ENCODE measurements at places on chromosomes 2 and 18.

- DNase-seq, result no peak
Measured at GRCh38 chr2:211611061-211611518, 927.5 kb downstream of the ERBB4 start.

- DNase-seq, result no peak
Measured at GRCh38 chr2:55922291-55922907, 1.2 kb downstream of the EFEMP1 start.

DNA sequence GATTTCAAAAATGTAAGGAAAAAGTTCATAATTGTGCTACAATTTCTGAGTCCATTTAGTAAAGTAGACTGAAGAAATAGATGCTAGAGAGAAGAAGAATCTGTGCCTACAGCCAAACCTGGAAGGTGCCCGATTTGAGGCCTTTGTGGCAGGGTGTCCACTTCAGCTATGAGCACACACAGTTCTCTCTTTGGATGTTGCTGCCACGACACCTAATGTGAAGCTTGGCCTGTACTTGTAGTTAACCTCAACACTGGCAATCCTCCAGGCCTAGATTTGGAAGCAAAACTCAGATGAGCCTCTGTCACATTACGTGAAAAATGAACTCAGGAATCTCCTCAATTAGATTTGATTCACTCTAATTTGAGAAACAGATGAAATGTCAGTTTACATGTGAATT is 90.1 kb upstream of the LRP1B start:
- no peak for DNase-seq

DNA sequence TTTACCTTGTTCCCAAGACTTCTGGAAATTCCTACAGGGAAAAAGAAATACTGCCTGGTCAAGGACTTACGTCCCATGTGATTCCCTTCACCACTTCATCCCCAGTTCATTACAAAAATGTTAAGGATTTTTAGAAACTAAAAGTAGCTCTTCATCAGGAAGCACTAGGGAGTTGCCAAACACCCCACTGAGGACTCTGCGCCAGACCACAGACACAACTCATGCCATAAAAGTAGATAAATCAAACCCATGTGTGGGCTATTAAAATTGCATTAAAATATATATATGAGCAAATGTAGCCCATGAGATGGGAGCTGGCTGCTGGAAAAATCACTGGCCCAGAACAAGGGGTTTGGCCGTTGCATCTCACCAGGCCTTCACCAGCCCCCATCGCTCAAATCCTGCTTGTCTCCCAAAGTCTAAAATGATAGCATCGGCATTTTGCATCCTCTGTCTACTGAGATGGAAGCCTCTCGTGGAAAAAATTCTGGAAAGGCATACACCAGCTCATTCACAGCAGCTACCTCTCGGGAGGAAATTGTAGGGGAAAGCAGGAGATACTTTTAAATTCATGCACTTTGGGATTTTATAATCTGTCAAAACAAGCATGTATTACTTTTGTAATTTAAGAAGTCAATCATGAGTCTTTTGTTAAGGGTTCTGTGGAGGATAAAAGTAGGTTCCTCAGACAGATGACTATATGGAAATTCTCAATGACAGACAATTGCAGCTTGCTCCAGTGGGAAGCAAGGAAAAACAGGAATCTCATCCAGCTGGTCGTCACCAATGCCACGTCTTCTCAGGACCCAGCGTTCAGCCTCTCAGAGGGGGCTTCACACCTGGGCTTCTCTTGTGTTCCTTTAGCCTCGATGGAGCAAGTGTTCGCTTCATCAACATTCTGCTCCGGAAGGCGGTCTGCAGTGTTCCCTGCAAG is 113.9 kb downstream of the MREG start:
- DNase-seq, result no peak

- DNase-seq, result no peak
Measured at GRCh38 chr18:56021809-56022195, 433.8 kb upstream of the TCF4 start.

DNA sequence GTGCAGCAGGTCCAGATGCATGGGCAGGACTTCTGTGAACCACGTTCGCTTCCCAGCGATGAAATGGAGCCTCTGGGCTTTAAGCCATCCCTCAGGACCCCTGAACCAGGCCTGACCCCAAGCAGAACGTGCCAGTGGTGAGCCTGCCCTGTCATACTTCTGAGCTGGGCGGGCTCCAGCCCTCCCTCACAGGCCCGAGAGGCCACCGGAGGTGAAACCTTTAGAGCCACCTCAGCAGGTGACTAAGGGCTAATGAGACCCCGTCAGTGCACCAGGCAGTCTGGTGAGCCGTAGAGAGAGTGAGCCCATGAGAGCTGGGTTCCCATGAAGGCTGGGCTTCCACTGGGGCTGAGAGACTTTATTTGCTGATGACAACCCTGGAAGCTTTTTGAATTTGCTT is 8.9 kb upstream of the MAL start:
- DNase-seq, result no peak

- no peak for DNase-seq
Measured at GRCh38 chr2:121635371-121635770, 13.9 kb downstream of the CLASP1 start.

GRCh38 chr18:35022426-35023001 is 18.7 kb upstream of the MAPRE2 start:
- no peak for DNase-seq

DNA sequence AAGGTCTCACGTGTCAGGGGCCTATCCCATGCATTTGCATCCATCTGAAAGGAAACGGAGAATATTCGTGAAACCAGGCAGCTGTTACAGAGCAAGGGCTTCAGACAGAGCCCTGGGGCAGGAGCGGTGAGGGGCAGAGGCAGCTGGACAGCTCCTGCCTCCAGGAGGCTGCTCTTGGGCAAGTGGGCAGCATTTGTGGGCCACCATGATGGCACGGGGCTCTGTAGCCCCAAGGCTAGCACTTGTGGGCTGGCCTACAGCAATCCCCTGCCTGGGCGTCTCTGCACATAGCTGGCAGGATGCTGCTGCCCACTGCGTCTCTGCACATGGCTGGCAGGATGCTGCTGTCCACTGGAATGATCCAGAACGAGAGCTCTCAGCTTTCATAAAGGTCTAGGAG is 52.8 kb upstream of the PTMA start:
- no peak for DNase-seq

DNA sequence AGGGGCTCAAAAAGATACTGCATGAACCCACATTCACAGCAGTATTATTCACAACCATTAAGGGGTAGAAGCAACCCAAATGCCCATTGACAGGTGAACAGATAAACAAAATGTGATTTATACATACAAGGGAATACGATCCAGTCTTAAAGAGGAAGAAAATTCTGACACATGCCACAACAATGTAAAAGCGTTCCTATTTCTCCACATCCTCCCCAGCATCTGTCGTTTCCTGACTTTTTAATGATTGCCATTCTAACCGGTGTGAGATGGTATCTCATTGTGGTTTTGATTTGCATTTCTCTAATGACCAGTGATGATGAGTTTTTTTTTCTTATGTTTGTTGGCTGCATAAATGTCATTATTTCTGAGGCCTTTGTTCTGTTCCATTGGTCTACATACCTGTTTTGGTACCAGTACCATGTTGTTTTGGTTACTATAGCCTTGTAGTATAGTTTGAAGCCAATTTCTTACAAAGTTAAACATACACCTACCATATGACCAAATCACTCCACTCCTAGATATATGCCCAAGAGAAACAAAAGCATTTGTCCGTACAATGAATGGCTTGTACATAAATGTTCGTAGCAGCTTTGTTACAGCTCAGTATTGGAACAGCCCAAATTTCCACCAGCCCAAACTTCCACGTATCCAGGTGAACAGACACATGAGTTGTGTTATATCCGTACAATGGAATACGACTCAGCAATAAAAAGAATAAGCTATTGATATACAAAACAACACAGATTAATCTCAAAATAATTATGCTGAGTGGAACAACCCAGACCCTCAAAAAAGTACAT is 85.1 kb downstream of the TMEM131 start:
- DNase-seq, result no peak
